NCI-H1417 treated with DMSO at 0.1 percent for 48 hours (cell line): ENCODE measurements at places on chromosomes 11 and 22.

DNA sequence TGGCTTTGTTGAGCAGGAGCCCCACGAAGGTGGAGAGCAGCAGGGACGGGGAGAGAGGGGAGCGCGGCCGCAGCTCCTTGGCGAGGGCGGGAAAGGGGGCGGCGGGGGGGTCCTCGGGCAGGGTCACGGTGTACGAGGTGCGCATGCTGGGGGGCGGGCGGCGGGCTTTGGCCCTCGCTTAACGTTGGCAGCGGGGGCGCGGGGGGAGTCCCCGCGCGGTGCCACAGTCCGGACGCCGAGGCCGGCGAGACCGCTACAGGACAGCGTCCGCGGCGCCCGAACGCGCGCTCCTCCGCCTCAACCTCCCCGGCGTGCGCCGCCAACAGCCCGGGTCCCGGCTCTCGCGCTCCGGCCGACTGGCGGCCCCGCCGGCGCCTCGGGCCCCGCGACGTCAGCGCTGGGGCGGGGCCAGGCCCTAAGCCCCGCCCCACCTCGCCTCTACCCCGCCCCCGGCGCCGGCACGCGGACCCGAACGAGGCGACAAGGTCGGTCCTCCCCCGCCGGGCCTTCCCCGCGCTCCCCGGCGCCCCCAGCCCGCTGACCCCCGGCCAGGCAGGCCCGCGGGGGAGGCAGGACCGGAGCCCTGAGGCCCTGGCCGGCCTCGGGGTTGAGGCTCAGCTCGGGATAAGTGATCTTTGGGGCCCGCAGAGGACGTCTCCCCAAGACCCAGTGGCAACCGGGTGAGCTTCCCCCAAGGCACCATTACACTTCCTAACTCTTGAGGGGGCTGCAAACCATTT lies 17.5 kb downstream of the USP2 start:
- no peak for DNase-seq

GRCh38 chr11:22807855-22808570 lies 21.6 kb downstream of the SVIP start:
- DNase-seq, result no peak

DNA sequence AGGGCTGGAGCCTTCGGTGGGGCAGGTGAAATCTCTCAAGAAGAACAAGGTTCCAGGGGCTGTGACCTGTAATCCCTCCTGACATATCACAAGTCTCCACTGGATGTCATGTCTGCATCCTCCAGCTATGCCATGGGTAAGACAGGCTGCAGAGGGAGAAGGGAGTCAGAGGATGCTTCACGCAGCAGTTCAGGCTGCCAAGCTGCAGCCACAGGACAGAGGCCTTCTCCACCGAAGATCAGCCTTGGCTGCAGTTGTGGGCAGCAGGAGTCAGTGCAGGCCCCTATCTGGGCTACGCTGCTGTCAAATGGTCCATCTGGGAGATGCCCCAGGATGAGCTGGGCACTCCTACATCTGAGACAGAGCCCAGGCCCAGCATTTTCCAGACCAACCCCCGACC lies 25.0 kb downstream of the DKK3 start:
- DNase-seq, result no peak

DNA sequence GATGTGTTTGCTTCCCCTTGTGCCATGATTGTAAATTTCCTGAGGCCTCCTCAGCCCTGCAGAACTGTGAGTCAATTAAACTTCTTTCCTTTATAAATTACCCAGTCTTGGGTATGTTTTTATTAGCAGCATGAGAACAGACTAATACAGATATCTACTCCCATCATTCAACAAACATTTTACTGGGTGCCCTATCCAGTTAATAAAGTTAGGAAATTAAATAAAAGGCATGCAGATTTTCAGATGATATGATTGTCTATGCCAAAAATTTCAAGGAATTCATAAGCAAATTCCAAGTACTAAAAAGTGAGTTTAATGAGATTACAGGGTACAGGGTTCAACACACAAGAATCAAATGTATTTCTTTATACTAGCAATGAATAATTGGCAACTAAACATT lies 33.5 kb upstream of the LIN7C start:
- no peak for DNase-seq

DNA sequence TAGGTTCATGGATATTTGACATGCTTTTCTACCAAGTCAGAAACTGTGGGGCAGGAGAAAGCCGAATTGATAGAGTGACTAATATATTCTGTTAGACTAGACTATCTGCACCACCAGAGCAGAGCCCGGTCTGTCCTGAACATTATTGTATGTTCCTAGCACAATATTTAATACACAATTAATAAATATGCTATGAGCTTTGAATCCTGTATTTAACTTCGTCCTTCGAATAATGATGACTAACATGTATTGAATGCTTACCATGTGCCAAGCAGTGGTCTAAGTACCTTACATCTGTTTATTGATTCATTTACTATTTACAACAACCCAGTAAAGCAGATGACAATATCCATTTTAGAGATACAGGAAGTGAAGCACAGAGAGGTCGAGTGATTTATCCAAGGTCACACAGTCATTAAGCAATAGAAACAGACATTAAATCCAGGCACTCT lies 44.8 kb upstream of the ANO3 start:
- DNase-seq, result no peak

- no peak for DNase-seq
Measured at GRCh38 chr22:31447337-31447736, 42.3 kb downstream of the EIF4ENIF1 start.

GRCh38 chr11:128707681-128708080 lies 13.8 kb downstream of the FLI1 start:
- DNase-seq, result no peak

- DNase-seq, result no peak
Measured at GRCh38 chr11:73662445-73663157, 16.2 kb downstream of the PLEKHB1 start.

DNA sequence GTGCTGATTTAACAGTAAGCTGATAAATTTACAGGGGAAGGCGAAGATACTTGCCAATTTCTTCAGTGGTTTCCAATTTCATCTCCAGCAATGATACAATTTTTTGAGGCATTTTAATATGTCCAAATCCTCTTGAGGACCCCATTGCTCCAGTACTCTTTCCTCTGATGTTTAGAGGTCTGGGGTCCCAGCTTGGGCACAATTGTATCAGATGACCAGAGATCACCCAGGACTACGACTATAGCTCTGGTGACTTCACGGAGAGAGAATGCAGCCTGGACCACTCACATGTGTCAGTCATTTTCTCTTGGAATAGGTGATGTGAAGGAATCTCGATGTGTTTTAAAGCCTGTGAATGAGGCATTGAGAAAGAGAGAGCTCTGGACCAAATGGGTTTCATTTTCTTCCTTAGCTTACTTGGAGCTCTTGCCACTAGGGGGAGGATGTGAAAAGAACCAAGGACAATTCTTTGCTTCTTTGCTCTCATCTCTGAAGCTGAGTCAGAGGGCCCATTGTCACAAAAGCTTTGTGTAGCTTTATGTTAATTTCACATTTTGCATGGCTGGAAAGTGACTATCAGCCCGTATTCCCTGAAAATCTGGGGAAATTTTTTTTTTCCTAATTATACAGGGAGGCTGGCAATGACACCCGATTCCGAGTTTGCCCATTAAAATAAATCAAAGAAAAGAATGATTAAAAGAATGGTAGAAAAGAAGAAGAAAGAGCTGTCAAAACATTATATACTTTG lies 6.7 kb upstream of the CCDC90B start:
- DNase-seq, result peak; percentile 14

- DNase-seq, result no peak
Measured at GRCh38 chr22:37462983-37463382, 23.2 kb downstream of the MFNG start.

DNA sequence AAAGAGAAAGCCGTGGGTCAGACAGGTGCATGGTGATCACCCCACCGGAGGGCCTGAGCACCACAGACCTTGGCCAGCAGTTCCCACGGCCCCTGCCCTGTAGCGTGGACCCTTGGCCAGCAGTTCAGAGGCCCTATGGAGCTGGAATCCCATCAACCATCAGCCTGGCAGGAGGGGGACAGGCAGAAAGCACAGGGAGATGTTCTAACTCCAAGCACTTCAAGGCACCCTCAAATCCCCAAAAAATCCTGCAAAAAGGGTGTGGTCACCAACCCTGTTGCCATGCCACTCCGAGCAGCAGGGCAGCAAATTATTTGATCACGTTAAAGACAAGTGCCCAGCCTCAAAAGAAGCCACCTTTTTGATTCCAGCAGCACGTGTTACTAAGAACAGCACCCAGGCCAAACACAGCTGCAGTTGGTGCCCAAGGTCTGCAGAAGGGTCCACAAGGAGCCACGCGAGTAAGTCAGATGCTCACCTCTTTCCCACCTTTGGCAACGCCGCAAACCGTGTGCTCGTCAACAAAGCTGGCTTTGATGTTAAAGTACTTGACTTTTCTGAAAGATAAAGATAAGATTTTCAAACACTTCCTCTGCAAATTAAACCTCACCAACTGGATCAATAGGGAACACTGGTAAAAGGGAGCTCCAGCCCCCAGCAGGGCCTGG lies 26.2 kb upstream of the COMT start:
- DNase-seq, result no peak
